Mesenteric fat pad (tissue), 1 donor: ENCODE measurements at places on chromosomes 16 and 17. TPM values are rescaled to one million over a fixed set of nuclear protein-coding genes. Genes with fewer than 3 reads are reported as not detected.

The KRTAP4-4 gene
- not detected for total RNA-seq

The C17orf100 gene
- total RNA-seq: 0.58 TPM

The MPP3 gene
- total RNA-seq: 22.3 TPM

The NPW gene
- total RNA-seq: 0.58 TPM

The SDK2 gene
- 0.84 TPM for total RNA-seq

The SPATA22 gene
- total RNA-seq: not detected

The KRTAP1-5 gene
- total RNA-seq: not detected

The PPM1E gene
- total RNA-seq: 0.13 TPM

The ADAM11 gene
- 0.67 TPM for total RNA-seq

The MFAP4 gene
- total RNA-seq: 96.7 TPM

The CCL14 gene
- total RNA-seq: 61.1 TPM

The KCNJ18 gene
- not detected for total RNA-seq

The KRT33B gene
- total RNA-seq: not detected

The CD300LB gene
- total RNA-seq: 1.3 TPM

- DNase-seq: no peak
Measured at GRCh38 chr17:65324611-65325342, 187.6 kb downstream of the RGS9 start.

- peak; percentile 68 for DNase-seq
Measured at GRCh38 chr17:63989622-63990345, 8.4 kb upstream of the PRR29 start.

DNA sequence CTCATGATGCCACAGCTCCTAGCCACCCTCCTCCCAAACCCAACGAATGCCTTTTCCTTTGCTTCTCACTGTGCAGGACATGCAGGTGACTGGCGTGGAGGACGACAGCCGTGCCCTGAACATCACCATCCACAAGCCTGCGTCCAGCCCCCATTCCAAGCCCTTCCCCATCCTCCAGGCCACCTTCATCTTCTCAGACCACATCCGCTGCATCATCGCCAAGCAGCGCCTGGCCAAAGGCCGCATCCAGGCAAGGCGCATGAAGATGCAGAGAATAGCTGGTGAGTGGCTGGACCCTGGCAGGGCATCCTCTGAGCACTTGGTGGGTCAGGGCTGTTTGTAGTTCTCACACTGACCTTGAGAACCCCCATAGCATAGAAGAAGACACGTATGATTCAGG, 132.3 kb downstream of the SOCS1 start:
- DNase-seq: peak; percentile 76

- no peak for DNase-seq
Measured at GRCh38 chr16:81699596-81699995, 79.5 kb upstream of the PLCG2 start.

DNA sequence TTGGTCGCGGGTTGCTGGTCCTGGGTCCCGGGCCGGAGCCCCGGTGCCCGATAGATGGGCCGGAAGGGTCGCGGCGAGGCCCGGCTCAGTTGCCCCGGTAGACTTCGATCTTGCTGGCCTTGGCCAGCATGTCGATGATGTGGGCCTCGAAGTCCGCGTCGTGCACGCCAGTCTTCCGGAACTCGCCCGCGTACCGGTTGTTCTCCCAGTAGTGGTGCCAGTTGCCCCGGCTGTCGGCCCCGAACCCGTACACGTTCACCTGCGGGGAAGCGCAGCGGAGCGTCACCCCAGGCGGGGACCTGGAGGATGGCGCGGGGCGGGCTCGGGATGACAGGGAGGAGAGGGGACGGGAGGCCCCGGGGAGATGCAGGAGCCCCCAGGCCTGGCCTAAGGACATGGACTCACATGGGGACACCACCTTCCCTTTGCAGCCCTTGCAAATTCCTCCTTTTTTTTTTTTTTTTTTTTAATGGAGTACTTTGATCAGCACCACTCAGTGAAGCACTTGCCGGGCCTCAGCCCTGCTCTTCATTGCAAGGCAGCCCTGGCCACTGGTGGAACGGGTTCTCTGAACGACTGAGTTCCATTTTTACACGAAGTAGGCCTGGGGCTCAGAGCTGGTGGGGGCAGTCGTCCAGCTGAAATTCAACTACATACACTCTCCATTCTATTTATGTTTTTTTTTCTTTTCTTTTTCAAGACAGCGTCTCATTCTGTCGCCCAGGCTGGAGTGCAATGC, 35.1 kb downstream of the DDX19A start:
- no peak for DNase-seq

GRCh38 chr16:3578610-3579551, 1.7 kb upstream of the NLRC3 start:
- no peak for DNase-seq

GRCh38 chr16:23580391-23580790, 15.7 kb downstream of the NDUFAB1 start:
- no peak for DNase-seq

DNA sequence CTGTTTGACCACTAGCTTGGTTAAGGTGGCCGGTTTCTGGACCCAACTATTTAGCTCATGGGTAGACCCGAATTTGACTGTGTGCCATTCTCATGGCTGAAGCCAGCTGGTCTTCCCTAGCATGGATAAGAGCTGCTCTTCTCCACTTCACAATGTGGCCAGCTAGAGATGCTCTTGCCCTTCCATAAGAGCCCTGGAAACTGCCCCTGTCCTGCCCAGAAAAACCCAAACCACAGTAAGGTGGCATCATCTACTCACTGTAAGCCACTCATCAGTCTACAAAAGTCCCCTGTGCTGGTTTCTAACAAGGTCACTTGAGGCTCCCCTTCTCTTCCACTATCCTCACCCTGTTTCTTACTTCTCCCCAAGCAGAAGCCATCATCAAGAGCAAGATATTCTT, 165.1 kb downstream of the HS3ST2 start:
- no peak for DNase-seq

DNA sequence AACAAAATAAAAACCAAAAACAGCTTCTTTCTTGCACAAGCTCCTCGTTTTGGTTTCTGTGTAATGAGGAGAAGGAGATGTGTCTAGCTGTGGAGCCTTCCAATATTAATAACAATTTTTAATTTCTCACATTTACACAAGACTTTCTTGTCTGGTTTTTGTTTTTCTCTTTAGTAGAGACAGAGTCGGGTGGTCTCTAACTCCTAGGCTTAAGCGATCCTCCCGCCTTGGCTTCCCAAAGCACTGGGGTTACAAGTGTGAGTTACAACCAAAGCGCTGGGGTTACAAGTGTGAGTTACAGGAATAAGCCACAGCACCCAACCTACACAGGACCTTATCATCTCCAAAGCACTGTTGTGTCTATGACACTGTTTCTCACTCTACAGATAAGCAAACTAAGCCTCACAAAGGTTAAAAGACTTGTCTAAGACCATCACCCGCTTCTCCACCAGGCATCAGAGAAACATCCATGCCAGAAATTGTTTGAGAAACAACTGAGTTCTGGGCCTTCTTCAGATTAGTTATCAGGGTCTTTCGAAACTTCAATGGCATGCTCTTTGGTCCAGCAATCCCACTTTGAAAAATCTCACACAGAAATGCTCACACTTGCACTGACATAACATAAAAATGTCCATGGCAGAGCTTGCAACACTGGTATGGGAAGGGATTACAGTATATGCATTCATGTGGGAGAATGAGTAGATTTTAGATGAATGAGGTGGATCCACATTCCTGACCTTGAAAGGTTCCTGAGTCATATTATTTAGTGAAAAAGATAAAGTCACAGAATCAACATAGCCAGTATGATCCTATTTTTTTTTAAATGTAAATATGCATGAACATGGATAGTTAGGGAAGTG, 3.9 kb downstream of the ABAT start:
- DNase-seq: no peak

- no peak for DNase-seq
Measured at GRCh38 chr17:47232465-47232864, 21.2 kb upstream of the ITGB3 start.

- DNase-seq: no peak
Measured at GRCh38 chr16:74046524-74046923, 250.1 kb upstream of the PSMD7 start.

DNA sequence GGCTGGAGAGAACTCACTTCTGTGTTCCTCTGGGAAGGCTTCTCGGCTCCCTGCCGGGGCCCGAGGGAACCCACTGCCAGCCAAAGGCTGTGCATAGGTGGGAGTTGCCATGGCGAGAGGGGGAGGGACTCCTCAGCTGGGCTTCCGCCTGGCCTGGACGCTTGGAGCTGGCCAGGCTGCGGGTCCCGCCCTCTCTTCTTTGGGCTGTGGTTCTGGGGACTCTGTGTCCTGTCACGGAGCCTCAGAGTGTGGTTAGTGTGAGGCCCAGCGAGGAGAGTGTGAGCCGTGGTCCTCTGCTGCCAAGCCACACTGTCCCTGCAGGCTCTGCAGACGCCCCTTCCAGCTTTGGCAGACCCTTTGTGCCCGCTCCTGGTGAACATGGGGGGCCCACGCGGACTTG, 123.1 kb downstream of the OR1D5 start:
- no peak for DNase-seq

GRCh38 chr17:67280279-67280678, 35.3 kb upstream of the HELZ start:
- no peak for DNase-seq

- DNase-seq: no peak
Measured at GRCh38 chr16:88634141-88634993, 4.0 kb upstream of the IL17C start.

GRCh38 chr16:1042866-1043265, 29.7 kb upstream of the SSTR5 start:
- DNase-seq: no peak

- no peak for DNase-seq
Measured at GRCh38 chr16:88454523-88454947, 1.5 kb downstream of the ZFPM1 start.

GRCh38 chr16:82651921-82652601, 25.3 kb downstream of the CDH13 start:
- DNase-seq: no peak

GRCh38 chr17:77546772-77547241, 406.0 kb downstream of the SEC14L1 start:
- DNase-seq: no peak

GRCh38 chr17:73552300-73553048, 91.8 kb downstream of the SDK2 start:
- no peak for DNase-seq

- DNase-seq: no peak
Measured at GRCh38 chr17:69555056-69555455, 140.6 kb downstream of the MAP2K6 start.

- DNase-seq: peak; percentile 94
Measured at GRCh38 chr17:42659079-42659931, at the start of gene TUBG2. TSS of gene TUBG2 (plus strand) at chr17:42659284. CDS start at chr17:42659504, 220 bp downstream.

DNA sequence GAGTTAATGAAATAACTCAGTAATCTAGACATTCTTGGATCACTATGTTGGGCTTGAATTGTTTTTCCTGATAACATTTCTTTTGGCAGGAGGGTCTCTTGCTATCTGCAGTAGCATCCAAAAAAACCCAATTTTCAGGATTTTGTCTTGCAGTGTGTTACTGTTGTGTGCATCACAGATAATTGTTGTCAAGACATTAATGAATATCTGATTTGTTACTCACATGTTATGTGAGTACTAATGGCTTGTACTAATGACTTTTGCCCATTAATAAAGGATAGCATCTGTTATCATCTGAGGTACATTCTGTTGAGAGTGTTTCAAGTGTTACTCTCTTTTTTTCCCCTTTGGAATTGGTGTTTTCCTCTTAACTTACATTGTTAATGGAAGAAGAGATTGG, 10.0 kb downstream of the PRKAR1A start:
- DNase-seq: no peak
